Umbilical cord (tissue), 2 donors: ENCODE measurements at places on chromosomes 7 and 10. TPM values are rescaled to one million over a fixed set of nuclear protein-coding genes. Genes with fewer than 3 reads are reported as not detected.

Gene HTRA1
- total RNA-seq = 401 TPM

Gene C1GALT1
- 27.7 TPM for total RNA-seq

Gene ZP3
- total RNA-seq = not detected

Gene PNLIPRP1
- 2.9 TPM for total RNA-seq

Gene KIAA1549
- 3.4 TPM for total RNA-seq

Gene NPSR1
- not detected for total RNA-seq

Gene RNLS
- total RNA-seq = 5.3 TPM

Gene CYP3A7
- 1.2 TPM for total RNA-seq

Gene TMEM26
- 1.9 TPM for total RNA-seq

Gene SEC31B
- 4.6 TPM for total RNA-seq

Gene GRID2IP
- 0.96 TPM for total RNA-seq

Gene PFKFB3
- total RNA-seq = 21.4 TPM

Gene HOXA9
- 18.8 TPM for total RNA-seq

Gene AFAP1L2
- 23.1 TPM for total RNA-seq

Gene ZNF503
- total RNA-seq = 10.1 TPM

Gene ZFAND4
- 39.5 TPM for total RNA-seq

Gene C7orf33
- not detected for total RNA-seq

Gene RTKN2
- 5.1 TPM for total RNA-seq

Gene FAM241B
- total RNA-seq = not detected

Gene TLX1
- total RNA-seq = 3.4 TPM

Gene CUZD1
- not detected for total RNA-seq

Gene EPO
- not detected for total RNA-seq

Gene GSAP
- 9.9 TPM for total RNA-seq

Gene PCDH15
- total RNA-seq = 15.9 TPM
